Progenitor cell of endocrine pancreas (in vitro differentiated cells): ENCODE measurements at places on chromosomes 1 and 21.

DNA sequence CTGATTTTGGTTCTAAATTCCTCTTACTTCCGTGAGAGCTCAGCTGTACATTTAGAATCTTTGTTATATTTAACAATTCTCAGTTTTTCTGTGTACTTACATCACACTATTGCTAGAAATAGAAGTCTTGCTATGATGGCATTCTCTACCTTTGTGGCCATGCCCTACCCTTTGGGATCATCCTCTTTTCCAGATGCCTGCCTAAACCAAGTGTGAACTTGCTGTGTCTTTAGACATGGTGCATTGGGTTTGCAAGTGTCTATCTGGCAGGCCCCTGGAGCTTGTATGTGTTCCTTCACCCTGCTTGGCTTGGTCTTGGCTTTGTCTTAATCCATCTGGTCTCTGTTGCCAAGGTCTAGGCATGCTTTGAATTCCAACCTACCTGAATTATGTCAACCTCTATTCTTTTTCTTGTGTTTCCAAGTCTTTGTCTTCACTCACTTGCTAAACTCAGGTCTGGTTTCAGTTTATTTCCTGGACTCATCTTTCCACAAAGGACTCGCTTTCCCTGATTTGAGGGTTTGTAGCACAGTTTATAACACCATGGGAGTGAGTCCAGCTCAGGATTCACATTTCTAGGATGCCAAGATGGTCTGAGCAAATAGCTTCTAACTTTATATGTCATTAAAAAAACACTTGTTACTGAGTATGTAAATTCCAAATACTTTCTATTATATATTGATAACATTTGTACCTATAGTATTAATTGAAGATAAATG lies 20.6 kb upstream of the APOBEC4 start:
- H3K4me1 ChIP-seq: no peaks in the 10 kb centered on the region
- no peak overlapping the region for H3K27ac ChIP-seq

DNA sequence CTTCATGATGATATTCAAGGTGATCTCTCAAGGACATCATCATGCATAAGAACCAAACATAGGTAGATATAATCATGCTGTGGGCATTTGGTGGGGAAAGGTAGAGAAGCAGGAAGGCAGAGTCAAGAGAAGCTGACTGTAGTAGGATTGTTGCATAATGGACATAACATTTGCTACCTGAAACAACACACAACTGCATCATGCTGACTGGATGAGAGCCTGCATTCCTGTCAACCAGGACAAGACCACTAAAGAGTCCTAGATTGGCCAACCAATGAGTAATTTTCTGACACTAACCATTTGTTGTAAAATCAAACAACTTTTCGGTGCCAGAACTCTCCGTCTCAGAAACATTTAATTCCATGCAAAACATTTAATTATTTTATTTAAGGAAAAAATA lies 377.2 kb downstream of the PLPP3 start:
- no peak overlapping the region for H3K4me3 ChIP-seq
- H3K27ac ChIP-seq: no peak overlapping the region
- no peak for DNase-seq
- H3K4me1 ChIP-seq: no peaks in the 10 kb centered on the region
- H3K36me3 ChIP-seq: peaks cover 1% of the 10 kb centered on the region
- no peaks in the 10 kb centered on the region for H3K27me3 ChIP-seq

DNA sequence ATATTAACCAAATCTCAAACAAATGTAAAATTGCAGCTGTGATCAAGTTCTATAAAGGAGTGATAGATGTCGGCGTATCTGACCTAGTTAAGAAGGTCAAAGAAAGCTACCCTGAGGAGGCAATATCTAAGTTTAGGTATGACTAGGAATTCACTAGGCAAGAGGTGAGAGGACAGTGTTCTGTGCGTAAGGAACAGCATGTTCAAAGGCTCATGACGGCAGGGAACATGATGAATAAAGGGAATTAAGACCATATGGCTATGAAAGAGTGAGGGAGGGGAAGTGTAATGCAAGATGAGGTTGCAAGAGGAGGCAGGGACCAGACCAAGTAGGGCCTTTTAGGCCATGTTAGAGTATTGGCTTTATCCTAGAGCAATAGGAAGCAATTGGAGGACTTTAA lies 8.6 kb downstream of the LIX1L start:
- peaks cover 29% of the 10 kb centered on the region for H3K27me3 ChIP-seq
- no peak for DNase-seq
- no peak overlapping the region for H3K27ac ChIP-seq

DNA sequence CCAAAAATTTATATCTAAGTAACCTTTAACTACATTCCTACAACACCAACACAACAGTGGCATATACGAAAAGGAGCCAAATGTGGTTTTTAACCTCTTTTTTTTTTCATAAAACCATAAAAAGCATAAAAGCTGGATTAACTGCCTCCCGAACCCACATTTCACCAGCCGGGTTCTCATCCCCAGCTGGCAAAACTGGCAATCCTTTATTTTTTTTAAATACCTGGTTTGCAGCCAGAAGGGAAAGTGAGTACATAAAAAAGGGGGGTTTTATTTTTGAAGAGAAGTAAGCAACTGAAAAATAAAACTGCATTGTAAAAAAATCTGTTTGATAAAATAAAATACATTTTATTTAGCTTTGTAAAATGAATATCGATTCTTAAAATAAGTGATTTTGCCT lies 295.4 kb downstream of the AKT3 start:
- DNase-seq: no peak
- H3K27ac ChIP-seq: no peak overlapping the region
- H3K4me1 ChIP-seq: no peaks in the 10 kb centered on the region
- H3K4me3 ChIP-seq: no peak overlapping the region

- H3K27ac ChIP-seq: no peak overlapping the region
- DNase-seq: no peak
- H3K27me3 ChIP-seq: no peaks in the 10 kb centered on the region
- H3K36me3 ChIP-seq: peaks cover 33% of the 10 kb centered on the region
Observed at GRCh38 chr21:46661642-46662366, 26.3 kb downstream of the PRMT2 start.

DNA sequence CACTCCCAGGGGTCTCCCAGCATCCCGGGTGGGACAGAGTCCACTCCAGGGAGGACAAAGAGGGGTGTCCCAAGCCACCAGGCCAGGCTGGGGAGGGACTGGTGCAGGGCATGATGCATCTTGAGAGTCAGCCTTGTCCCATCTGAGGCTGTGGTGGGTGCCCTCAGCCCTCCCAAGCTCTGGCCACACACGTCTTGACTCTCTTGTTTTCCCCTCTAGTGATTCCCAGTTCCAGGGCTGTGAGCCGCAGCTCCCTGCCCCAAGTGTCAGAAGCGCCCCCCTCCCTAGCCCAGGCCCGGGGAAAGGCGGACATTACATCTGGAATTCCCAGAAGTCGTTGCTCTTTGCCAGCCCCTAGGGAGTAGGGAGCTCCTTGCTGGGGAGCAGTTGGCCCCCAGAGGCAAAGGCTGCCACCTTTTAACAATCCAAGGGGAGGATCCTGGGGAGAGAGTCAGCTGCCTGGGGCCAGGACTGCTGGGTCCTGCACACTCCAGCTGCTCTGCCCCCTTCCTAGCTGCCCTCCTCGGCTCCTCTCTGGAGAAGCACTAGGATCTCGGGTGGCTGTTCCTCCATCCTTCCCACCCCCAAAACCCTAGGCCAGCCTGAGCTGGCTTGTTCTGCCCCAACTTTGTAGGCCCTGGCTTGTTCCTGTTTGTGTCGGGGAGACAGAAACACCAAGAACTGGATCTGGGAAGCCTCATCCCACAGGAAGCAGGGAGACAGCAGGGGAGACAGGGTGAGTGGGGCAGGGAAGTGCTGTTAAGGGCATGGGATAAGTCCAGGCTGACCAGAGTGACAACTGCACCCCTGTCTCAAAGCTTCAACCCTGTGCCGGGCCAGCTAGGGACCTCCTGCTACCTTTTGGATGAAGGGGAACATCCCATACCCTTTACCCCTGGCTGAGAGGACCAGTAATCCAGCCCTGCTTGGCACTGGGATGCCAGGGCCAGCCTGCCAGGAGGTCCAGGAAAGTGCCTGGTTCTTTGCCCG lies 3.2 kb upstream of the PTPN7 start:
- H3K27ac ChIP-seq: peak overlapping the region; percentile 29
- H3K36me3 ChIP-seq: no peaks in the 10 kb centered on the region
- no peak for DNase-seq
- H3K4me1 ChIP-seq: peaks cover 10% of the 10 kb centered on the region

DNA sequence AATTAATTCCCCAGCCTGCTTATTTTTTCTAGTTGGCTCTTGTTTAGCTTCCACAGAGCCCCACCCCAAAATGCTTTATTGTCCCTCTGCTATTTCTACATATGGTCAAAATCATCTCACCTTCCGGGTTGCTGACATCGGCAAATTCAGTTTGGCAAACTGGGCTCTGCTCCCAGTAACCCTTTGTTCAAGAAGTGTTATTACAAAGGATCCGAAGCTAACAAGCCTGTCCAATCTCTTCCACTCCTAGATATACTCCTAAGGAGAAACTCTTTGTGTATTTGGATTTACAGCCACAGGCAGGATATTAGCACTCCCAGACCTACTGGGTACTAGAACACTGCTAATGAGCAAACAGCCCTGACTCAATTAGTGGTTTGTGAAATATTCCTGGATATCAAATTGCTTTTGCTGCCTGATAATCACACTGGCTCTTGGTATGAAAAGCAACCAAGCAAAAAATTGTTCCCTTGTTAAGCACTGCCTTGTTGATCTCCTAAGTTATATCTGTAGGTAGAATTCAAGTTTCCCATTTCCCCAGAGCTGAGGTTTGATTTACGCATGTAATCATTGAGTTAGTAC lies 4.0 kb downstream of the JUN start:
- peak overlapping the region; percentile 98 for H3K4me3 ChIP-seq
- no peaks in the 10 kb centered on the region for H3K27me3 ChIP-seq
- peaks cover 25% of the 10 kb centered on the region for H3K4me1 ChIP-seq
- peak overlapping the region; percentile 76 for H3K27ac ChIP-seq
